ENCODE measurements at places on chromosomes 6 and 20.

DNA sequence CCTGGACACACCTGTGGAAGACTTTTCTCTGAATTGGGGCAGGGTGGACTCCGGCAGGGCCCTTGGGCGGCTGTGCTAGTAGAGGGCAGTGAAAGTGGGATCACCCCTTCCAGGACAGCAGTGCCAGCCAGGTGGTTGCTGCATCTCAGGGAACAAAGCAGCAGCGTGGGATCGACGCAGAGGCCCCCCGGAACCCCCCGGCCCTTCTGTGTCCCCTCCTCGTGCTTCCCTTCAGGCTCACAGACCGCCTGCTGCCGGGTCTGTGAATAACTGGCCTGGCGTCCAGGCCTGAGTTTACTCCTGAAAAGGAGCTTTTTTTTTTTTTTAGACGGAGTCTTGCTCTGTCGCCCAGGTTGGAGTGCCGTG is 8.9 kb upstream of the DNAJC5 start:
- DNase-seq, result no peak

- DNase-seq, result no peak
Measured at GRCh38 chr6:44833248-44833647, 445.7 kb downstream of the CDC5L start.

DNA sequence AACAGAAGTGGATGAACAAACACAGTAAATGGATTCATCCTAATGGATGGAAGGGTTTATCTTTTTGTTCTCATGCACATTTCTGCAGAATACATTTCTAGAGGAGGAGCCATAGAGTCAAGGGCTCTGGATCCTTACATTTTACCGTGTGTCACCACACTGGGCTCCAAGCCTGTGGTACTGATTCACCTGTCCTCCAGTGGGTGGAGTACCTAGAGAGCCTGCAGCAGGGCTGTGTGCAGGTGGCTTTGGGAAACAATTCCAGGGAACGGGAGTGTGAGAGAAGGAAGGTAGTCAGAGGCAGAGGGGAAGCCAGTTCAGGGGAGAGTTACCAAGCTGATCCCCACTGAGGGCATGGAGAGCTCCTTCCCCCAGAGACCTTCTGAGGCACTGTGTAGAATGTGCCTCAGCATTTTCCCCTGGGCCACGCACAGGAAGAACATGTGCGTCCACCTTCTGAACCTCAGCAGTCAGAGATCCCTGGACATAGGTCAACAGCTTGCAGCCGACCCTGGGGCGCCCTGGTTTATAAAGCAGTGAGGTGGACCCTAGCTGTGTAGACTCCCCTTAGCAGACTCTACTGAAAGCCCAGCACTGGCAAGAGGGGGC is 85.3 kb upstream of the SLC22A23 start:
- no peak for DNase-seq

DNA sequence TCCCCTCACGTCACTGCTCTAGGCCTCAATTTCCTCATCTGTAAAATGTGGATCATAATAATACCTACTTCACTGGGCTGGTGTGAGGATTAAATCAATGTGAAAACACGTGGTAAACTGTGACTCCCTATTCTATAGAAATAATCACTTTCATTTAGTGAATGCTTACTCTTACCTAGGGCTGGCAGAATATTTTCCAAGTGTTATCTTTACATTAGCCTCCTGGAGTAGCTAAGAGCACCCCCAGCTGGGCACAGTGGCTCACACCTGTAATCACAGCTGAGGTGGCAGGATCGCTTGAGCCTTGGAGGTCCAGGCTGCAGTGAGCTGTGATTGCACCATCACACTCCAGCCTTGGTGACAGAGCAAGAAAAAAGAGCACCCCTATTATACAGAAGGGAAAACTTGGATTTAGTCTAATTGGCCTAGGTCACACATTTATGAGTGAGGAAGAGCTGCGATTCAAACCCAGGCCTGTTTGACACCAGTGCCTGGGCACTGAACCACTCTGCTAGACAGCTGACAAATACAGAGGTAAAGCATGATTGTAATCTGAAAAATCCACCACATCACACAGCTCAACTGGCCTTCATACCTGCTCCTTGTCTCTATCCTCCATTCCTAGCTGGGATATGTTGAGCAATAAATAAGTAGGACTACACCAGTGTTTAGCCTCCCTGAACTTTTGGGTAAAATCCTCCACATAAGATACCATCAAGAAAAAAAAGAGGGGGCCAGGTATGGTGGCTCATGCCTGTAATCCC is 1.4 kb upstream of the SNTA1 start:
- no peak for DNase-seq

DNA sequence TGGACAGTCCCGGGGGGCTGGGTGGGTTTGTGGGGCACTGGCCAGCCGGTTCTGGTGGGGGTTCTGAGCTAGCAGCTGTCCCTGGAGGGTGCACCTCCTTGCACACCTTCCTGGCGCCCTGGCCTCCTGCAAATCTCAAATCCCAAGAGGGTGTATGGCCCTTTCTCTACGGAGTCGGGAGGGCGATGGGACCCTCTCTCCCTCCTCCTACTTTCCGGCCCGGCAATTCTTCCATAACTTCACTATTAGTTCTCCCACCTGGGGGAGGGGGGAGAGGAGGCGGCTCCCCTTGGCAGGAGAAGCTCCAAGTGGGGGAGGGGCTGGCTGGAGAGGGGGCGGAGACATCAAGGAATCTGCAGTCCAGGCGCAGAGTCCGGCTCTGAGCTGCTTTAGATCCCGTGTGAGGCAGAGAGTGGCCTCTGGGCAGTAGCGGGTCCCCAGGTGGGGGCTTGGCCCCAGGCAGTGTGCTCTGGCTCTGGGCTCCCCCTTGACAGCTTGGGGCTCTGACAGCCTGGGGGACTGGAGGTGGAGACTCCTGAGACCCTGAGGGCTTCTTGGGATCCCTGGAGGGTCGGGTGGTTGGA is 1.4 kb upstream of the LAMA5 start:
- no peak for DNase-seq

DNA sequence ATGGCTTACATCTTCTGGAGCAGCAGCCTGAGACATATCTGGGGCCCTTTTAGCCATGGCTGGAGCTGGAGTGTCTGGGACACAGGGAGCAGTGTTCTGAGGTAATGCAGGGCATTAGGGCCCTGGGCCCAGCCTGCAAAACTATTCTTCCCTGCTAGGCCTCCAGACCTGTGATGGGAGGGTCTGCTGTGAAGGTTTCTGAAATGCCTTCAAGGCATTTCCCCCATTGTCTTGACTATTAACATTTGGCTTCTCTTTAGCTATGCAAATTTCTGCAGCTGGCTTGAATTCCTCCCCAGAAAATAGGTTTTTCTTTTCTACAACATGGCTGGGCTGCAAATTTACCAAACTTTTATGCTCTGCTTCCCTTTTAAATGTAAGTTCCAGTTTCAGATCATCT is 61.5 kb downstream of the EDN1 start:
- no peak for DNase-seq

- DNase-seq, result no peak
Measured at GRCh38 chr6:14919038-14919670, 326.7 kb upstream of the JARID2 start.

GRCh38 chr6:51467231-51467952 is 620.0 kb downstream of the PKHD1 start:
- DNase-seq, result no peak

DNA sequence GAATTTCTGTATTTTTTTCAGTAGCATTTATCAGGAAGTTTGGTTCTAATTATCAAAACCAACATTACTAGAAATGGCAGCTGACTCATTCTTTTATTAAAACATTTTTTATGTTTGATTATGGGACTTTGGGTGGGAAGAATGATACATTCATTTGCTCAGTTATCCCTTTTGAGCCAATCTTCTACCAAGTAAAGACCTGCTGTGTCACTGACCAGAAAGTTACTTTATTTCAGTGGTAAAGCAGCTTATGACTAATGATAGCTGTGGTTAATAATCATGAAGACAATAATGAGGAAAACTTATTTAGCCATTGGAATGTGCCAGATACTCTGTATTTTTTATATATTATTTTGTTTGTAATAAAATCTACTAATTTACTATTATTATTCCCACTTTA is 142.3 kb downstream of the FARS2 start:
- DNase-seq, result no peak

- DNase-seq, result no peak
Measured at GRCh38 chr20:50475681-50476292, 34.4 kb upstream of the PTPN1 start.

- no peak for DNase-seq
Measured at GRCh38 chr6:32855467-32856174, 1.6 kb downstream of the PSMB9 start.

GRCh38 chr6:134238960-134239795 is 78.7 kb downstream of the SGK1 start:
- DNase-seq, result no peak

DNA sequence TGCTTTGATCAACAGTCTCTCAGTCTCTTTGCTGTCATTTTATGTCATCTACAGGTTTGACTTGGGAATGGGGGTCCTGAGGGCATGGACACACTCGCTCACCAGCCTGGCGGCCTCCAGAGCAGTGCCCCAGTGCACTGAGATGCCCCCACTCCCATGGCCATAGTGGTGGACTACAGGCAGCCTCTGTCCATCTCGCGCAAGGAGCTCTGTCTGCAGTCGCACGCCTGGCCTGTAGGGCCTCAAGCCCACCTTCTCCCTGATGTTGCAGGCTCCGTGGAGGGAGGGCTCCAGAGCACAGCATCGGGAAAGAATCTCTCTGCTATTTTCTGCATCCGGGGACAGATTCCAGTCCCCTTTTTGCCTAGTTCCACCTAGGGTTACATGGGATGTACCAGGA is 22.6 kb downstream of the DDO start:
- DNase-seq, result no peak

DNA sequence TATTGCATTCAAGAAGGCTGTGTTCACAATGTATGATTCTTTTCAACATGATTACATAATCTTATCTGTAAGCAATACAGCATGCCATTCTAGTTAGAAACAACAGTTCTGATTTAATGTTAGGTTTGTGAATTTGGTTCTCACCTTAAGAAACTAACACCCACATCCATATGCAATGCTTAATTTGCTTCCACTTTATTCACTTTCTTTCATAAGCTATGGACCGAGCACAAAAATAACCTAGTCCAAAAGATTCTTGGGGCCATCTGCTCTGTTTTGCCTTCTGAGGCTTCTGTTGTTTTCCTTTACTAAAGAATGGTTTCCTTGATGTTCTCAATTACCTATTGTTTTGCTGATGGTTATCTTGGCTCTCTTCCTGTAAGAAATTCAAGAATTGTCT is 258.2 kb downstream of the EYS start:
- no peak for DNase-seq

- DNase-seq, result no peak
Measured at GRCh38 chr20:2751347-2751877, 49.0 kb downstream of the CPXM1 start.

GRCh38 chr6:32088487-32089049 is 20.6 kb downstream of the TNXB start:
- no peak for DNase-seq

- DNase-seq, result no peak
Measured at GRCh38 chr6:166806962-166807757, 149.2 kb downstream of the RNASET2 start.

- no peak for DNase-seq
Measured at GRCh38 chr6:156396068-156396771, 381.0 kb upstream of the ARID1B start.

DNA sequence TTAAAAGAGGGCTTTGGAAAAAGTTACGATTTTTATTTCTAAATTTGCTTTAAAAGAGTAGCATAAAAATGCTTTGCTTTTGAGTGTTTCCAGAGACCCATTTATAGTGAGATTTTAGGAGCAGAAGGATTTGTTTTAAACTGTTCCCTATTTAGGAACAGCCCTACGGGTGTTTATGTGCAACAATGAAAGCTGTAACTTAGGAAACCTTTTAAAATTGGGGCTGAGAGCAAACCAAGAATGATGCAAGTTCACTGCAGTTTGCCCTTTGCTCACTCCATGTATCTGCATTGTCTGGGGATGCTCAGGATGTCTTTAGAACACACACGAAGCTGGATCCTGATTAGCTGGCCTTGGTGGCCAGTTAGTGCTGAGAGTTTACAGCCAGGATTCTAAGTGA is 40.9 kb downstream of the GHRH start:
- no peak for DNase-seq

DNA sequence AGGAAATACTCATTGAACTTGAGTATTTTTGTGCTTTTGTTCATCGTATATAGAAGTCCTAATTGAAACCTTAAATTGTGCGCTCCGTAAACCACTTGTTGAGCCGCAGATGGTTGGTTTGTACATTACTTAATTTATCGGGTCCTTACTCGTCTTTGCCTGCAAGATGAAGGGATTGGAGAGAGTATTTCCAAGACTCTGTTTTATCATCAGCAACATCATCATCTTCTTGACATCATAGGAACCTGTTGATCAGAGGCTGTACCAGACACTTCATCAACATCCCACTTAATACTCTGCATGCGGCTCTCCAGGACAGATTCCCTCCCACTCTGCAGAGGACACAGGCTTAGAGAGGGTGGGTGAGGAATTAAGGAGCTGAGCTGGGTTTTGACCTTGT is 28.6 kb downstream of the TIAM2 start:
- no peak for DNase-seq

DNA sequence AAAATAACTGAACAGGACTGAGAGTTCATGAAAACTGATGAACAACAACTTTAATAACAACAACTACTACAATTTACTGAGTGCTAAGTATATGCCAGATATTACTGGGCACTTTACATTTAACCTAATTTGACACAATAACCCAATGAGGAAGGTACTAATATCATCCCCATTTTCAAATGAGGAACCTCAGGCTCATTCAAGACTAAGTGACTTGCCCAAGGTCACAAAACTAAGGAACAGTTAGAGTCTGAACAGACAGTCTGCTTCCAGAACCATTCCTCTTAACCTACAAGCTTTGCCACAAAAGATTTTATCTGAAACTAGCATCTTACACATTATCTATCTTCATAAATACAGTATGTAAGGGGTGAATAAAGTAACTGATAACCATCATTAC is 10.6 kb upstream of the NDRG3 start:
- no peak for DNase-seq

DNA sequence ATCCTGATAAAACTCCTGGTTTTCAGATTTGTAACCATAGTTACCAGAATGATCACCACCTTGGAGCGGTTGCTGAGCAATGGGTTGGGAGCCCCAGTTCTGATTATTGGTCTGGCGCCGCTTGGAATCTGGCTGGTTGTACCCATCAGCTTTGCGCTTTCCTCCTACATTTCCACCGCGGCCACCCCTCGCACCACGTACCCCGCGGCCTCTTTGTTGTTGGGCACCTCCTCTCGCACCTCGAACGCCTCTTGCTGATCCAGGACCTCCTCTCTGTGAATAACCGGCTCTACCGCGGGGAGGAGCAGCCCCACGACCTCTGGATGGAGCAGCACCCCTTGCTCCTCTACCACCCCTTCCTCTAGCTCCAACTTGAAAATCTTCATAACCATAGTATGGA is 21.1 kb upstream of the SNX14 start:
- DNase-seq, result no peak

- DNase-seq, result no peak
Measured at GRCh38 chr6:111799576-111800258, 73.5 kb downstream of the FYN start.

DNA sequence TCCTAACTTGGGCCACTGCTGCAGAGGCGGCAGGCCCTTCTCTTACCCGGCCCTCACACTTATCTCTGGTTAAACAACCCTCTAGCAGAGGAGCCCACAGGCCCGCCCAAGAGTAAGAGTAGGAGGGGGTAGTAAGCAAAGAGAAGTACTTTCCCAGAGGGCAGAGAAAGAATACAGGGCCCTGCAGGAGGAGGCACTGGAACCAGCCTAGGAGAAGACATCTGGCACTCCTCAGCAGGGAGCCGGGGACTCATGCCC is 10.1 kb downstream of the MTCH1 start:
- DNase-seq, result no peak

GRCh38 chr6:113271437-113271836 is 585.7 kb upstream of the MARCKS start:
- DNase-seq, result no peak

GRCh38 chr6:1606780-1607515 is 2.8 kb upstream of the FOXC1 start:
- DNase-seq, result no peak
